ENCODE measurements at places on chromosomes 7 and 10.

GRCh38 chr7:142442396-142442795, 184.5 kb upstream of the PRSS58 start:
- H3K4me1 ChIP-seq = peaks cover 21% of the 10 kb centered on the region
- no peak for DNase-seq
- no peaks in the 10 kb centered on the region for H3K36me3 ChIP-seq
- H3K27me3 ChIP-seq = no peaks in the 10 kb centered on the region

- H3K27ac ChIP-seq = no peak overlapping the region
- peaks cover 48% of the 10 kb centered on the region for H3K36me3 ChIP-seq
- DNase-seq = no peak
- H3K4me3 ChIP-seq = no peak overlapping the region
Measured at GRCh38 chr10:68938117-68938516, 17.9 kb upstream of the DDX21 start.

DNA sequence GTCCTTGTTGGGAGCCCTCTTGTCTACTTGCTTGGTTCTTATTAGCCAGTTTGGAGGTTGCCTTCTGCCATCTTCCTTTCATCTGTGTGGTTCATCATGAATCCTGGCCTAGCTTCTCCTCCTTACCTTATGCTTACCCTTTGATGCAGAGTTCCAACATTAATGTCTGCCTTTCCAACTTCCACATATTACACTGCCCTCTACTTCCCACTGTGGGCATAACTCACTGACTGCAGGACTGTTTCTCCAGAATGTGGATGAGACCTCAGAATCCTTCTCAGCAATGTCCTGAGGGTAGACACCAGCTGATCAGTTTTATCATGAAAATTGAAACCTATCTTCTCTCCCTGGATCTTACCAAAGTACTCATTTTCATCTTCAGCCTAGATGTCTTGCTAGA, 491.0 kb downstream of the LRMDA start:
- DNase-seq = no peak
- H3K27ac ChIP-seq = no peak overlapping the region
- H3K27me3 ChIP-seq = no peaks in the 10 kb centered on the region
- H3K36me3 ChIP-seq = no peaks in the 10 kb centered on the region
- no peak overlapping the region for H3K4me3 ChIP-seq

GRCh38 chr10:71330789-71331404, 11.8 kb downstream of the SLC29A3 start:
- no peak for DNase-seq
- H3K27ac ChIP-seq = no peak overlapping the region
- H3K27me3 ChIP-seq = no peaks in the 10 kb centered on the region

- H3K4me1 ChIP-seq = no peaks in the 10 kb centered on the region
- no peak overlapping the region for H3K4me3 ChIP-seq
- no peaks in the 10 kb centered on the region for H3K36me3 ChIP-seq
- H3K27me3 ChIP-seq = no peaks in the 10 kb centered on the region
Measured at GRCh38 chr7:138842111-138842510, 44.1 kb upstream of the ATP6V0A4 start.

GRCh38 chr10:7070950-7071349, 339.9 kb downstream of the SFMBT2 start:
- H3K27me3 ChIP-seq = no peaks in the 10 kb centered on the region
- no peak for DNase-seq
- H3K27ac ChIP-seq = no peak overlapping the region

GRCh38 chr7:44272456-44272855, 52.9 kb downstream of the CAMK2B start:
- no peaks in the 10 kb centered on the region for H3K27me3 ChIP-seq
- no peaks in the 10 kb centered on the region for H3K36me3 ChIP-seq
- no peaks in the 10 kb centered on the region for H3K4me1 ChIP-seq

GRCh38 chr7:3937605-3938004, 636.6 kb downstream of the SDK1 start:
- no peaks in the 10 kb centered on the region for H3K36me3 ChIP-seq
- DNase-seq = no peak
- no peak overlapping the region for H3K27ac ChIP-seq

- H3K27me3 ChIP-seq = no peaks in the 10 kb centered on the region
- no peak overlapping the region for H3K4me3 ChIP-seq
- H3K27ac ChIP-seq = no peak overlapping the region
Measured at GRCh38 chr7:19749658-19750057, 23.8 kb downstream of the TMEM196 start.

GRCh38 chr10:4344492-4344994, 481.5 kb upstream of the AKR1E2 start:
- H3K4me3 ChIP-seq = no peak overlapping the region
- H3K27ac ChIP-seq = no peak overlapping the region
- H3K36me3 ChIP-seq = no peaks in the 10 kb centered on the region
- H3K27me3 ChIP-seq = no peaks in the 10 kb centered on the region

- H3K4me3 ChIP-seq = no peak overlapping the region
- H3K4me1 ChIP-seq = no peaks in the 10 kb centered on the region
- DNase-seq = no peak
- no peak overlapping the region for H3K27ac ChIP-seq
- no peaks in the 10 kb centered on the region for H3K27me3 ChIP-seq
- no peaks in the 10 kb centered on the region for H3K36me3 ChIP-seq
Measured at GRCh38 chr7:71157757-71158156, 25.8 kb downstream of the GALNT17 start.

DNA sequence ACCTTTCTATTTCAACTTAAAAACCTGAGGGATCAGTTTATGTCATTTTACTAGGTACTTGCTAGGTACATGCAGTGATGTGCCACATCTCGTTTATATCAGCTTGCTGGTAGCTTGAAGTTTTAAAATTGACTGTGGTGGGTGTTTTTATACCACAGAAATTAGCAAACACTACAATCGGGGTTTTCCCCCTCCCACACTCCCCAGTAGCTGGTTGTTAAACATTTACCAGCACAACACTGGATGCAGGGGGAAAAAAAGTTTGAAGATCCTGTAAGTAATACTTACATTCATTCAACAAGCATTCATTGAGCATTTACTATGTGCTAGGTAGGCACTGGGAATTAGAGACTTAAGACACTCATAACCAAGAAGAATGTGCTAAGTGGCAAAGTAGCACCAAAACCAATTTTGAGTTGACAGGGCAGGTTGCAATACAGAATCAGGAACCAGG, 32.6 kb downstream of the USP6NL start:
- H3K27me3 ChIP-seq = no peaks in the 10 kb centered on the region
- no peak for DNase-seq
- no peaks in the 10 kb centered on the region for H3K36me3 ChIP-seq
- no peak overlapping the region for H3K27ac ChIP-seq
- no peaks in the 10 kb centered on the region for H3K4me1 ChIP-seq

- peaks cover 6% of the 10 kb centered on the region for H3K36me3 ChIP-seq
- DNase-seq = peak; percentile 92
- H3K27me3 ChIP-seq = no peaks in the 10 kb centered on the region
- peaks cover 4% of the 10 kb centered on the region for H3K4me1 ChIP-seq
Measured at GRCh38 chr7:6008668-6009611, at the start of the genes AIMP2 and PMS2. TSS of gene AIMP2 (plus strand) at chr7:6009272. CDS start at chr7:6009364, 92 bp downstream. TSS of gene PMS2 (minus strand) at chr7:6009049. CDS start at chr7:6009019, 30 bp downstream.

DNA sequence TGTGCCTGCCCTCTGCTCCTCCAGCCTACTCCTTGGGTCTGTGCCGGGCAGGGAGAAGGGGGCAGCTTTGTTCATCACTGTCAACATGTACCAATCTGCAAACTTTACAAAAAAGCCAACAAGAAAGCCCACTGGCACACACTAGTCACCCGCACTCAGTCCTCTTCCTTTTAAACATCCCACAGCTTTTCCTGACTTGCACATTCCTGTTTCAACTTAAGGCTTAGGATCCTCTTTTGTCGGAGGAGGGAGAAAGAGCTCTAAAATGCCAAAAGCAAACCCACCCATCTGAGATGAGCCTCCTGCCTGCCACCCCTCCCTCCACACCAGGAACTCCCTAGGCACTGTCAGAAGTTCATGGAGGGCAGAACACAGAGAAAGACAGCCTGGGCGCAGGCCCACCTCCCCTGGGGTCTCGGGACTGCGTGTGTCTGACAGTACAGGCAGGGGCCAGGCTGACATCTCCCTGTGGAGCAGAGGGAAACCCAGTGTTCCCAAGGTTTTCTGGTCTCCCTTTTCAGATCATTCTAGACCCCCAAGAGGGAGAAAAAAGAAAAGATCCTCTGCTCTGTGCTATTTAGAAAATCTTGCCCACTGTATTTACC, 5.4 kb downstream of the PDIA4 start:
- peaks cover 15% of the 10 kb centered on the region for H3K36me3 ChIP-seq
- no peaks in the 10 kb centered on the region for H3K27me3 ChIP-seq
- H3K4me1 ChIP-seq = peaks cover 19% of the 10 kb centered on the region
- H3K4me3 ChIP-seq = no peak overlapping the region
- no peak overlapping the region for H3K27ac ChIP-seq

DNA sequence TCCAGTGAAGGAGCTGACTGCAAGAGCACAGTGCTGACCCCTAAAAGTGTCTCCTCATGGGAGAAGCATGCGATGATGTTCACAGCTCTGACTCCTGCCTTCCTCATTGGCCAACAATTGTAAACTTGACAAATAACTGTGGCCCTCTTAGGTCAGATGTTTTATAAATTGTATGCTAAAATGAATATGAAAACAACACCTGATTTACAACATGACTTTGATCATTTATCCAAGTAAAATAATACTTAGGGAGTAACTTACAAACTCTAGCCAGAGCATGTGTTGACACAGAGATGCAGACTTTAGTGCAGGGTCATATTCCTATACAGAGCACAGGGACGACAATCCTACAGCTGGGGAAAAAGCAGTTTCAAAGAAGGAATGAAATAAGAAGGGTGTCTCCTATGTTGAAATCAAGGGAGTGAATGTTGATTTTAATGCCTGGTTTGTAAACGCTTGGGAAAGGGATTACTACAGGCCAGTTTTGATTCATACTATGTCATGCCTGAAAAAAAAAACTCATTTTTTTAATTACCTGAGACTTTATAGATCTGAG, 391.4 kb upstream of the AKR1E2 start:
- DNase-seq = no peak
- H3K27me3 ChIP-seq = no peaks in the 10 kb centered on the region
- no peak overlapping the region for H3K27ac ChIP-seq
- no peaks in the 10 kb centered on the region for H3K4me1 ChIP-seq
- no peaks in the 10 kb centered on the region for H3K36me3 ChIP-seq

Data from effector memory CD4-positive, alpha-beta T cell (primary cell).